AG04450 (cell line): ENCODE measurements at places on chromosomes 5 and 9. TPM values are rescaled to one million over a fixed set of nuclear protein-coding genes. Genes with fewer than 3 reads are reported as not detected.

- no peak for DNase-seq
These were observed 1397.8 kb downstream of the PTPRD start for GRCh38 chr9:9215050-9215449.

DNA sequence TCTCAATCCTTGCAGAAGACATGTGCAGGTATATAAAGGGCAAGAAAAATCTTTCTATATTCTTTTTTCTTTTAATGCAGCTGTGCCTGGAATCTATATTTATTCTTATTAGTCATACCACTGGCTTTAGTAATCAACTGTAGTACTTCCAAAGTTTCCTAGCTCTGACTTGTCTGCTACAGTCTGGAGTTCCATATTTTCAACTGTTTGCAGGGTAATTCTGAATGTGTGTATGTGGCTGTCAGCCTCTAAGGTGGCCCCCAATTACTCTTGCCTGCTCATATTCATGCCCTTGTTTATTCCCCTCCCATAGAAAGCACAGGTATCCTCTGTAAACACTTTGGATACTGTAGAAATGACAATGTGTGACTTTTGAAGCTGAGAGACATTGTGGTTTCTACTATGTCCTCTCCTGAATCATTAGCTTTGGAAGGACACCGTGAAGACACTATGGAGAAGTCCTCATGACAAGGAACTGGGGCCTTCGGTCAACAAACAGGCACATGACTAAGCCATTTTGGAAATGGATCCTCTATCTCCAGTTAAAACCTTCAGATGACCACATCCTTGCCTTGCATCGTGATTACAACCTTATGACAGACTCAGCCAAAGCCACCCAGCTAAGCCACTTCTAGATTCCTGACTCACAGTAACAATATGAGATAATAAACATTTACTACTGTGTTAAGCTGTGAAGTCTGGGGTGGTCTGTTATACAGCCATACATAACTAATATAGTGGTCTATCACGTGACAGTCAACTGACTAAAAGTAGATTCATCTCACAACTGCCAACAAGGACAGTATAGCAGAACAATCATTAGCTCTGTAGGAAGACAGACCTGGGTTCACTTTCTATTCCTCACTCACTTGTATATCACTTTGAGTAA, 49.5 kb upstream of the SUSD1 start:
- peak; percentile 29 for DNase-seq

- no peak for DNase-seq
These were observed 4.3 kb upstream of the EMB start for GRCh38 chr5:50445296-50445949.

GRCh38 chr5:150612405-150612804, 28.1 kb upstream of the SYNPO start:
- DNase-seq = no peak

- no peak for DNase-seq
These were observed 249.9 kb downstream of the NPR3 start for GRCh38 chr5:32961059-32961415.

DNA sequence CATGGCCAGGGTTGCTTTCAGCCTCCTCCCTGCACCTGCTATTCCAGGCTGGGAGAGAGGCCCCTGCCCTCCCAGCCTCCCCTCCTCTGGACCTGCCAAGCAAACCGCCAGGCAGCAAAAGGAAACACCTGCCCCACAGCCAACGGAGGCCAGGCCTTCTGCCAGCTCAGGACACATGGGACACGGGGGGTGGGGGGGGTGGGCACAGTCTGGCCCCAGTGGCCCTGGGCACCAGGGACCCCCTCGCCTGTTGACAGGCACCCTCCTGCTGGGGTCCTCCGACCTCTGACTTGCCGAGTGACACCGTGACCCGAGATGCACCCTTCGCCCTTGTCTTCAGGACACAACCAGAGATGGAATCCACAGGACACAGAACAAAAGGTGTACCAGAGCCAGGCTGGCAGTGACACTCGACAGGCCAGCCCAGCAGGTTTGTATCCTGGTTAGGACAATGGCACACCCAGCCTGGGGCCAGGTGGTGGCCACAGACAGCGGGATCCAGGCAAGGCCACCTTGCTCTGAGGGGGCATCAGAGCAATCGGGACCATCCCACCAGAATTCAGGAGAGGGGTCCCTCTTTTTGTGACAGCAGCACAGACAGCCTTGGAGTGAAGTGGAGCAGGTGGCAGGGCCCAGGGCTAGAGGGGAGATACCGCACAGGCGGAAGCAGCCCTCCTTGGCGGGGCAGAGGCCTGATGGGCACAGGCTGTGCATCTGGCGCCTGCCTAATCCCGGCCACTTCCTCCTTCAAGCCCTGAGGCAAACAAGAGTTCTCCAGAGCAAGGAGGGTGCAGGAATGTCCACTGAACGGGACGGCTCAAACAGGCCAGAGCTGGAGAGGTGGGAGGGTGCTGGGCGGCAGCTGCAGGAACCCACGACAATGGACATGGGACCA, 1.3 kb upstream of the TMEM210 start:
- DNase-seq = no peak

- no peak for DNase-seq
These were observed 90.7 kb downstream of the STK10 start for GRCh38 chr5:172097356-172097755.

DNA sequence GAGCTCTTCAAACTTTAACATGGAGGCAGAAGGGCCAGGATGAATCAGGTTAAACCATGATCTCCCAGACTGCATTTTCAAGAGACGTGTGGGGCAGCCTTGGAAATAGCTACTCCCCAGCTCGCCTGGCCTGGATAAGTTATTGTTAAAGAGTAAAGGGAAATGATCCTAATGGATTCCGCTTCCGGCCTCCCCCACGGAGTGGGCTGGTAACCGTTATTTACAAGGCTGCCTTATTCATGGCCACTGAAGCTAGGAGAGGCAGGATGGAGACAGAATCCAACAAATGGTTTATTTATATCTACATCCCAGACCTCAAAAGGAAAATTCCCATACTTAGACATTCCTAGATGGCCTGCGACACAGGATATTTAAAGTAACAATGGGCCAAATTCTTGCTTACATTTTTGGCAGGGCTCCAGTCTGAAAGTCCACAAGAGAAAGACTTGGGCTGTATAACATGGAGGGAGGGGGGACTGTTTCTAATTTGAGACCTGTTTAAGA, 27.9 kb downstream of the SPRY4 start:
- peak; percentile 54 for DNase-seq

- DNase-seq = no peak
These were observed 9.0 kb upstream of the ENC1 start for GRCh38 chr5:74649421-74649973.

- DNase-seq = no peak
These were observed 1188.1 kb downstream of the DTWD2 start for GRCh38 chr5:117800261-117800660.

GRCh38 chr9:88813638-88814209, 177.5 kb upstream of the S1PR3 start:
- DNase-seq = no peak

DNA sequence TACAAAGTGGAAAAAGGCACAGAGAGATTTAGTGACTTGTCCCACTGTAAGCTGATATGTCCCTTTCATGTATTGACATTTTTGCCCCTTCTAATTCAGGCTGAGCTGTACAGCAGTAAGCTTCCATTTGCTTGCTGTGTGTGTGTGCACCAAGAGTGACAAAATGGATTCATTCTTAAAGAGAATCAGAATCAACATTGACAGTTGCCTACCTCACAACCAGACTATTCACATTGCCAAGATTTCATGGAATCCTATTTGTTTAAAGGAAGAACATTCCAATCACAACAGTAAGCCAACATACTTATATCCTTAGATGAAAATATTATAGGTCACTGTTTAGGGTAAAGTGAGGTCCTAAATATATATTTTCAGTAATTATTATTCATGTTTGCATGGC, 102.6 kb downstream of the TMEM232 start:
- no peak for DNase-seq

DNA sequence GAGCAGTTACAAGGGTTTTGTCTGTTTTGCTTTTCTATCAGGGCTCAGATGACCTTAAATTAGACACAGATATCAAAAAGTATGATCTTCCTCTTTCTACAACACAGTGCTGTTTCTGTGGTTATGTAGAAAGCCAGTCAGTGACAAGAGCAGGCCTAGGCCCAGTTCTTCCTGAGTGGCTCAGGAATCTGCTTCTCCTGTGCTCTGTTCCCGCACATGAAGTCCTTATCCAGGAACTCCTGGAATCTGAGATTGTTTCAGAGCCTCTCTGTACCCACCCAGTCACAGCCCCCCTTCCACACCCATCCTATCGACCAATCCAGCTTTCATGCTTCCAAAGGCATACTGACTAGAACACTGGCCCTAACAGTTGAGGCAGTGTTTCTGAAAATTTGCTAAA, 40.4 kb upstream of the SMU1 start:
- no peak for DNase-seq

DNA sequence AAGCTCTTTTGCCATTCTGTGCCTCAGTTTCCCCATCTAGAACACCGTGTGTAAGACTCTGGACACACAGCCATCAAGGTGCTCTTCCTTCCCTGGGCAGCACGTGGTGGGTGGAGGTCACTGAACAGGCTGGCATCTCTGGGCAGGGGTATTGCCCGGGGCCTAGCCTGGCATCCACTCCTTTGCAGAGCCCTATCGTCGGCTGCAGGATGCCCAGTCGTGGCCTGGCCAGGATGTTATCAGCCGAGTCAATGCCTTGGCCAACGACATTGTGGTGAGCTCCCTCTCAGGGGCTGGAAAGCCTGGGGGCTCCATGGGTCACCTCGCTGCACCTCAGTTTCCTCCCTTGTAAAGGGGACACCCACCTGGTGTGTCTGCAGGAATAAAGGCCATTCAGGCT, 4.0 kb downstream of the ADGRD2 start:
- DNase-seq = no peak

DNA sequence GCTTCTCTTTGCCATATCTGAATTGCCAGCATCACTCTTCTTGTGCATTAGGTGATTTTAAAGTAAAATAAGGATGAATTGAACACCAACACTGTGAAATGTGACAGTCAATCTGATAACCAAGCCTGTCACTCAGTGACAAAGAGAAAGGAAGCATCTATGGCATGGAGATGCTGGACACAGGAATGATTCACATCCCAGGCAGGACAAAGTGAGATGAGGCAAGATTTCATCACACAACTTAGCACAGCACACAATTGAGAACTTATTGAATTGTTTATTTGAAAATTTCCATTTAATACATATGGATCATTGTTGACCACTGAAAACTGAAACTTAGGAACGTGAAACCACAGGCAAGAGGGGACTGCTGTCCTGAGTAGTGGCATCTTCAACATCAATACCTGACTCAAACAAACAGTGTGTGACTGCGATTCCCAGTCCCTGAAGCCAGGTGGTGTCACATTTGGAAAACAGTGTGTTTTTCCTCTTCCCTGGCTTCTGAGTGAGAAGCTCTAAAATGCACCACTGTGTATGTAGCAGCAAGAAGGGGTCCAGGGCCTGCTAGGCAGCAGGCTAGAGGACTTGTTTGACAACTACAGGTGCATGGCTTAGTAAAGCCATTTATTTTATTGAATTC, 10.7 kb downstream of the GAPT start:
- DNase-seq = no peak

GRCh38 chr5:158876263-158876942, 223.3 kb downstream of the EBF1 start:
- no peak for DNase-seq

DNA sequence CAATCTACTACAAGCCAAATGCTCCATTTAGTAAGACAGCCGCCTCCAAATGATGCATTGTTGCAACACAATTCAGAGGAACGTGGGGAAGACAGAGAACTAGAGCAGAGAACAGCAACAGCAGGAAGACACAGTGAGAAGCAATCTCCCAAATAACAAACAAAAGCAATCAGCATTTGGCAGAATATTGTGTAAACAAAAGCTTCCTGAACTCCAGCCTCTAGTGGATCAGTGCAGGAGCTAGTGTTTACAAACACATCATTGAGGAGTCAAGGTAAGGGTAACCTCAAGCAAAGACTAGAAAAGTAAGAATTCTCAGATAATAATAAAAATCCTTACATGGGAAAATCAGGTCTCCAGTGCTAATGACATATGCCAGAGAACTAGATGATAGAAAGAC, 20.6 kb downstream of the FST start:
- DNase-seq = no peak

- no peak for DNase-seq
These were observed 396.9 kb downstream of the PDE4D start for GRCh38 chr5:59496524-59497134.

- no peak for DNase-seq
These were observed 99.8 kb upstream of the KLF9 start for GRCh38 chr9:70514273-70514672.

DNA sequence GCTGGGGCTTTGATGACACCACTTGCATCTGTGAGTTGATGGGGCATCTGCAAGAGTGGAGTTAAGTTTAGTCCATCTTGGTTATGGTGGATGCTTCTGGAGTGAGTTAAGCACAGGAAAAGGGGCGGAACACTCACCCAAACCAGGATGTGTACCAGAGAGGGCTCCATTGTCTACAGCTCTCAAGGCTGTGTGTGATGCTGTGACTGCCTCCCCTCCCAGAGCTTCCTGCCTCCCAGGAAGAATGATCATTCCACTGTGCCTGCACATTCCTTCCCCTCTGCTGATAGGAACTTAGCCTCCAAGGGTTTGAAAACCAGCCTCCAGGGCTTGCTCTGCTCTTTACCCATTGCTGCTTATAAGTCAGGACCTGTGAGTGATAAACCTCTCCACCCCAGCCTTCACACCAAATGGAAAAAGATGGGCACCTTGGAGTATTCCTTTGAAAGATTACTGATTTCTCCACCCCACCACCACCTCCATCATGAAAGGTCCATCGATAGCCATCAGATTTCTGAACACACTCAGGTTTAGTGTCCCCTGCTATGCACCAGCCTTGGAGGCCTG, 160.1 kb upstream of the SPRY4 start:
- no peak for DNase-seq

DNA sequence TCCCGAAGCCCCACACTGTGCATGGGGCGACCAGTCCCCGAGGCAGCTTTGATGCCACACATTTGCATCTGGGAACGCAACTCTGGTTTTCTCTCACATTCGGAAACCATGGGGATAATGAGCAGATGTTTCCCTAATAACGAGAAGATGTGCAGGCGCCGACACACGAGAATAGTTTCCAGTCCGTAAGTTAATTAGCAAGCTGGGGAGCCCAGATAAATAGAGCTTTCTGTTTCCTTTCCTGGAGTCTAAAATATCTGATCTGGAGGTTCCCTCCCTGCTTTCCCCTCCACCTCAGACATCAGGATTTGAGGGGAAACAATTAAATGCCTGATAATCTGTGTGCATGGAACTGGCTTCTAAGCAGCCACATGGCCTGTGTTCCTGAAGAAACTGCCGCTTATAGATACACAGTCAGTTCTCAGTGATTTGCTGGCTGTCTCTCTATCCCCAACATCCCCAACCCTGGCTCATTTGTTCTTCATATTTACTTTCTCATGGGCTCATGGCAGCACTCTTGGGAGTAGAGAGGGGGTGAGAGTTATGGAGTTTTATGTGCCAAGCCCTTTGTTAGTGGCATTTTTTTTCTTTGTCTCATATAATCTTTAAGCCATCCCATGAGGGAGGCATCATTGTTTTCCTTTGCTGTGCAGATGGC, 62.8 kb downstream of the PDZD2 start:
- DNase-seq = no peak

Gene FBXW5
- 31.2 and 46.4 TPM in 2 replicates for polyA plus RNA-seq

Gene SOHLH1
- not detected in 2 replicates for polyA plus RNA-seq

Gene RICTOR
- polyA plus RNA-seq = 9.9 and 15.6 TPM in 2 replicates

Gene RASGEF1C
- polyA plus RNA-seq = not detected in 2 replicates

Gene SPINK6
- polyA plus RNA-seq = not detected in 2 replicates
